Brain pericyte (primary cell): ENCODE measurements at places on chromosomes 6 and 20.

- DNase-seq, result no peak
Measured at GRCh38 chr6:80251321-80251720, 144.8 kb downstream of the BCKDHB start.

DNA sequence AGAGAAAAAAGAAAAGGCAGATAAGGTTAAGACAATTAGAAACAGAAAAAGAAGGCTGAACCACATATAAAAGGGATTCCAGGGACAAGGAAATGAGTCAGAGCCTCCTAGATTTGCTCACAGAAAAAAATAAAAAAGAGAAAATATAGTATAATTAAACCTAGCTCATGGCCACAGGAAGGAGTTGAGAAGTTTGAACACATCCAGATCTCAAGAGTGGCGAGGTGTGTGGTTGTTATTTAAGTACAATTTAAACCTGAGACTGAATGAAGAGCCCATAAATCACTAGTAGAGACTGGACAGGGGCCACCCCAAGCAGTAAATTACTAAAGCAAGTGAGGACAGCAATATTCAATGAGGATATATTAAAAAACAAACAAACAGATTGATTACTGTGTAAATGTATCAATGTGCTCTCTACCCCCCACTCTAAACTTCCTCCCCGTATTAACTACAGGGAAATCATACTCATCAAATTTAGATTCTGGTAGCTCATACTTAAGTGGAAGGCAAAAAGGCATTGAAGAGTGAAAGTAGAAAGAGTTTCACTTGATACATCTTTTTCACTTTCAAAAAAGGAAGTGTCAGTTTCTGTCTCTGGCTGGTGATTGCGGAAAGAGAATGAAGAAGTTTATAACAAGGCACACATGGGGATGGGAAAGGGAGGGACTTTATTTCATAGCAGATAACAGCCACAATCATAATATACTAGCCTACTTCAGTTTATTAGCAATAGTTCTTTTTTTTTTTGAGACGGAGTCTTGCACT, 49.3 kb upstream of the SCAF8 start:
- DNase-seq, result no peak

DNA sequence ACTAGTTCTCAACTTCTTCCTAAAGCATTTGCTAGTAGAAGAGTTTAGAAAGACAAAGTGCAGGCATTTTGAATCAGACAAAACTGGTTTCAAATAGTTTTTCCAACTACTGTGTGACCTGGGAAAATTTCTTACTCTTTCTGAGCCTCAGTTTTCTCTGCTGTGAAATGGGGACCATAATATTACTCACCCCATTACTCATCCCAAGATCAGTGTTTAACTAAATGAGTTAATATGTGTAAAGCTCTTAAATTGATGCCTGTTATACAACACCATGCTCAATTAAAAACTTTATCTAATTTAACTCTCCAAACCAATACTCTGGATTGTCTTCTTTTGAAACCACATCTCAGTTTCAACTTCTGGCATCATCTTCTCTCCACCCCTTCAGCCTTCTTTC, 87.4 kb downstream of the DNAH8 start:
- no peak for DNase-seq

DNA sequence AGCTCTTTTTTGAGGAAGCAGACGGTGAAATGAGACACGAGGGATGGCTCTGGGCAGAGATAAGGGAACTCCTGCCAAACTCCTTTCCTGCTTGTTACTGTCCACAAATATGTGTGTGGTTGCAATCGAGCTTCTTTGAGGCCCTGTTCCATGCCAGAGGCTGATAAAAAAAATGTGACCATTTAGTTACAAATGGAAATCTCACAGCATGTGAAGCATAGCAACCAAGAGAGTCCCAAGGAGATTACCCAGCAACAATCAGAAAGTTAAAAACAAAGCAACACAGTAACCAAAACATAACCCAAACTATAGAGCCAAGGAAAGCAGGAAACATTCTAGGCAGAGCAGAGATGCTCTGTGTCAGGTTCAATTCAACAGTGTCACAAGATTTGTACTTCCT, 35.4 kb upstream of the HMGN3 start:
- peak; percentile 66 for DNase-seq

DNA sequence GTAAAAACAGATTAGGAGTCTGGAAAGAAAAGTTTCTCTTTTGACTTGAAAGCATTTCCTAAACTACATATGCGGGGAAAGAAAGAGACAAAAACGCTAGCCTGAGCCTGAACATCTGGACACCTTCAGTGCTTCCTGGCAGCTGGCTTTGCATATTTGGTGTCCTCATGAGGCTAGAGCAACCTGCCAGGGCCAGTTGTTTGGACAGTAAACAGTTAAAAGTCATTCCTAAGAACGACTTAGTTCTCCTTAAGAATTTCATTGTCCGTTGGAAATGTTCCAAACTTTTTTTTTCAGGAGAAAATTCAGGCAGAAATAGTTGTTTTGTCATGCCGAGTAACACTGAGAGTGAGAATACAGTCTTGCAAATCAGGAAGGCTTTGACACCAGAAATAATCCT, 199.8 kb downstream of the SMOC2 start:
- no peak for DNase-seq
